IPS DF 19.7 (cell line): ENCODE measurements at places on chromosomes 4 and X.

DNA sequence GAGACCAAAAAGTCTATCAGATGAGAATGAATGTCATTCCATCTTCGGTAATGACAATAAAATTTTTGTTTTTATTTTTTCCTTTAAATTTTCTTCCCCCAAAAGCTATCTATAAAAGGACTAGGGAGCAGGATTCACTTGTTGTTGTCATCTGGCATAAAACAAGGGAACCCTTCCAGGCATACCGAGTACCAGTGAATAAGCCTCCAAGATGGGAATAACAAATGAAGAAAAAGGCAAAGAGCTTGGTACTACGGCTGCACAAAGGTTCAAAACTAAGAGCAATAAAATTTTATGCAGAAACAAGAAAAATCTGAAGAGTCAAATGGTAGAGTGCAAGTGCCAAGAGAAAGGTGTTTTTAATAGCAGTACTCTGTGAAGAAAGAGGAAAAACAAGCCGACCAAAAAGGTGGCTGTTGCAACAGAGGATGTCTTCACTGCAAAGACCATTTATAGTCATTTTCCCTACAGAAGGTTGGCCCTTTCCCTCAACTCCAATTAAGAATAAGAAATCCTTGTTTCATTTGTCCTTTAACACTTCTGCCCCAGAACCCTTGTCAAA lies 25.8 kb downstream of the PPP3CA start:
- no peak for DNase-seq

DNA sequence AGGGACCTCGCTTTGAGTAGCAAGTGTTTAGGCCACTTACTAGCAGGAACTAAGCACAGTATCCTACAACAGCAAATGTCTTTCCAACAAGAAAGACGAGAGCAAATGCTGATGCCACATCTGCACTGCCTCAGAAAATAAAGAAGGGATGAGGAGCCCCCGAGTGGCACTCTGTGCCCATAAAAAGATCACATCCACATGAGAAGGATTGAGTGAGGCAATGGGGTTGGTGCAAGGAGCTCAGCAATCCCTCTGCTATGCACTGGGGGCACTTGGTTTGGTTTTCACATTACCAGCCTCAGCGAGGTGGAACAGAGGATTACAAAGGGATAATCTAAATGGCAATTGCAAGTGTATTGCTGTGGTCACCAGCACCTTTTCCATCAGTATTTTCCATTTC lies 252.8 kb upstream of the SLC7A11 start:
- DNase-seq, result peak; percentile 38

DNA sequence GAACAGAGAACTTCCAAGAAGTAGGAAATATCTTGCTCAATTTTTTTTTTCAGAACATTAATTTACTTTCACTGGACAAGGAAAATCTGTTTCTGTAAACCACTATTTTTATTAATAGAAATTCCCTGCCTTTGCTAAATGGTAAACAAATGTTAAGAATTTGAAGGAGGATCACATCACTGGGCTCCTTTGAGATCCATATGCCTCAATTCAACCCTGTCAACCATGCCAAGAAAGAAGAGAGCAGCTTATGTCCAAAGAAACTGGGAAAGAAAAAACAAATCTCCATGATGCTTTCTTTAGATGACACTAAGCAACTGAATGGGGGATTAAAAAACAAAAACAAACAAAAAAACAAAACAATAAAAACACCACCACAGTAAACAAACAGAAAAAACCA lies 47.7 kb downstream of the LNX1 start:
- no peak for DNase-seq

- DNase-seq, result no peak
Observed at GRCh38 chr4:2395038-2395437, 23.4 kb downstream of the ZFYVE28 start.

DNA sequence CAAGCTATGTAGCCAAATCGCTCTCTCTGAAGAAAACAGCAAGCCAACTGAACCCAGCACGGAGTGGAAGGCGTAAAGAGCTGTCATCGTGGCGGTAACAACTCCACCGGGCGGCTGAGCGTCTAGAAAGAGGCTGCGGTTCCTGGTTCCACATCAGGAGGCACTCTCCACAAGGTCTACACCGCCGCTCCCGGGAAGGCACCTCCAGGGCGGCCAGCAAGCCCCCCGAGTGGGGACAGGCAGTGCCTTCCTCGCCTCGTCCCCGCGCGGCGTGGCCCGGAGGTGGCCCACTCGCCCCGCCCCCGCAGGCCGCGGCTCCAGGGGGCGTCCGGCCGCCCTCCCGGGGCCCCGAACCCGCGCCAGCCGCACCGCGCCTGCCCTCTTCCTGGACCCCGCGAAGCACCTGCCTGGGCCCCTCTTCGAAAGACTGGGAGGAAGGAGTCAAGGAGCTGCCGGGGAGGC lies 755 bp downstream of the KLHL8 start:
- no peak for DNase-seq

GRCh38 chrX:153910446-153910845 lies 6.0 kb downstream of the AVPR2 start:
- DNase-seq, result no peak

DNA sequence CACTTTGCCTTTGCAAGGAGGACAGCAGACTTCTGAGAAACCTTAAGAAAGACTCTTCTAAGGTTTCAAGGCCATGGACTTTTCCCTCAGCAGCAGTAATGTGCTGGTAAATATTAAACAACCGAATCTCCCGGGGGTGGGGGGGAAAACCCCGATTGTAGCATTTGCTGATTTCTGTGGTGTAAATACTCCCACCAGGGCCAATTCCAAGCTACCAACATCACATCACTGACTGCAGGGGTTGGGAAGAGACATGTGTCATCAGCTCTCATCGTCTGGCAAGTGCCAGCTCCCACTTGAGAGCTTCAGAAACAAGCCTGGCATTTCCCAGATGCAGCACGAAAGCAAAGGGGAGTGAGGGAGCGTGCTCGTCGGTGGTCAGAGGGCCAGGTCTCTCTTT lies 101.2 kb downstream of the BCOR start:
- no peak for DNase-seq

DNA sequence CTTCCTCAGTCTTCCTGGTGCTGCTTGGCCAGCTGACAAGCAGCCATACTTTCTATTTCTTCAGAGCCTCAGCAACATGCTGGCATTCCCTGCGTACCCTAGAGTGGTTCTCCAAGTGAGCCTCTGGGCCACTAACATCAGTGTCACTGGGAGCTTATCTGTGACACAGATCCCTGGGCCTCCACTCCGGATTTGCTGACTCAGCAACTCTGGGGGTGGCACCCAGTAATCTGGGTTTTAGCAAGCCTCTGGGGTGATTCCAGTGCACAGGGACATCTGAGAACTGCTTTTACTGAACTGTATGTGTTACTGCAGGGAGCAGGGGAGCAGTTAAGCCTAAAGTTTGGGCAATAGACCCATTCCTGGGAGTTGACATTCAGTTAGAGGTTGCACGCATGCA lies 28.2 kb upstream of the HMGB3 start:
- DNase-seq, result no peak

DNA sequence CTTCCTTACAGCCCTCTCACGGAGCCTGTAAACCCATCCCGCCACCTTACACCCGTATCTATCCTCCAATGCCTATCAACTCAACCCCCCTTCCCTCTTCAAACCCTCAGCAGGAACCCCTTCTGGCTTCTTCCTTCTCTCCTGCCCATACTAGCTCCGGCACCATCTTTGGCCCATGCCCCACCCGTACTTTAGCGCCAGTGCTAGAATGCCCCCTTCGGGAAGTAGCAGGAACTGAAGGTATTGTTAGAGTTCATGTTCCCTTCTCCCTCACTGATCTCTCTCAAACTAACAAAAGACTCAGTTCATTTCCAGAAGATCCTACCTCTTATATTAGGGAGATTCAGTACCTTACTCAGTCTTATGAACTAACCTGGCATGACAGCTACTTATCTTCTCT lies 2.7 kb upstream of the UGT2B15 start:
- DNase-seq, result no peak

- DNase-seq, result no peak
Observed at GRCh38 chr4:167424341-167425256, 190.3 kb upstream of the SPOCK3 start.

GRCh38 chr4:1725521-1725920 lies 4.2 kb downstream of the TACC3 start:
- DNase-seq, result no peak

GRCh38 chrX:110215411-110215810 lies 102.5 kb downstream of the AMMECR1 start:
- no peak for DNase-seq

- DNase-seq, result no peak
Observed at GRCh38 chr4:10856271-10856782, 171.8 kb upstream of the CLNK start.

- DNase-seq, result no peak
Observed at GRCh38 chrX:19137067-19137466, 14.8 kb upstream of the ADGRG2 start.

DNA sequence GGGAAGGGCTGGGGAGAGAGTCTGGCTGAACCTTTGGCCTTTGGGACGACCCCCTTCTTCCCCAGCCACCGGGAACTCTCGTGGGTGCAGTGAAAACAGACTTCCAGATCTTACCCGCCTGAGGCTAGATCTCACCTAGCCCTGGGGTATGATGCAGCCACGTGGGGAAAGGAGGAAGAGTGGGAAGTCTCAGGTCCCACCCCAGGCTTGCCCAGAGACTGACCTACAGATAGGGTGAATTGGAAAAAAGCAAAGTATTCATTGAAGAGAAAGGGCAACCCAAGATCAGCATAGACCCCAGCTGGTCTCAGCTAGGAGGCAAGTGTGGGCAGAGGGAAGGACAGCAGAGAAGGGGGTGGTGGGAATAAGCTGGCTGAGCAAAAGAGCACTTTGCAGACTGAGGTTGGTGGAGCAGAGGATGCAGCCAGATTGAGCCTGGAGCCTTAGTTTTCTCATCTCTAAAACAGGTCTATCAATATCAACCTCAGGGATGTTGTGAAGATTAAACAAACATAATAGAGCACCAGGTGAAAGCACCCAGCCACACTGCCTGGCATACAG lies 4.2 kb upstream of the EFNB1 start:
- no peak for DNase-seq

GRCh38 chr4:118772081-118772766 lies 63.7 kb downstream of the SEC24D start:
- DNase-seq, result no peak

GRCh38 chr4:68272860-68273259 lies 27.4 kb upstream of the TMPRSS11B start:
- peak; percentile 72 for DNase-seq

DNA sequence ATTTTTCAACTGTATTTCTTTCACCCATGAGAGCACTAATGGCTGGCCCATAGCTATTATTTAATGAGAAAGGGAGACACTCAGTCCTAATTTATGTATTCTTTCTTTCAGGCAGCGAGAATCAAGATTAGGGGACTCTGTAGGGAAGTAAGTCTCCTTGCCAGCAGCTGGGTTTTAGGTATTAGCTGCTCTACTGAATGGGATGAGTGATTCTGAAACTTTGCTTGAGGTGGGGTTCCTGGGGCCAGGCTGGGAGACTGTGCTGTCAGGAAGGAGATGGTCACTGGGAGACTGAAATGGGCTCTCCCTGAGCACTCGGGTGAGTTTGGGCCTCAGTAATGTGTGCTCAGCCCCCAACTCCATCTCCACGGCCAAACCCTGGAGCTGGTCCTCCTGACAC lies 78.7 kb downstream of the LNX1 start:
- DNase-seq, result no peak

DNA sequence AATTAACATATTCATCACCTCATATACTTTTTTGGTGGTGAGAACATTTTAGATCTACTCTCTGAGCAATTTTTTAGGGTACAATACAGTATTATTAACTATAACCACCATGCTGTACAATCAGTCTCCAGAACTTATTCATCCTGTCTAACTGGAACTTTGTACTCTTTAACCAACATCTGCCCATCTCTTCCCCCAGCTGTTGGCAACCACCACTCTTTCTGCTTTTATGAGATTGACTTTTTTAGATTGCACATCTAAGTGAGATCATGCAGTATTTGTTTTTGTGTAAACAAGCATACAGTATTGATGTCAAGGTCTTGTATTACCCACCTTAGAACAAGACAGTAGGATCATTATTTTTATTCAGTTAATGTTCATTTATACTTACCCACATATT lies 516.8 kb downstream of the RPA4 start:
- DNase-seq, result no peak

GRCh38 chrX:19842542-19842941 lies 44.9 kb downstream of the SH3KBP1 start:
- DNase-seq, result no peak

DNA sequence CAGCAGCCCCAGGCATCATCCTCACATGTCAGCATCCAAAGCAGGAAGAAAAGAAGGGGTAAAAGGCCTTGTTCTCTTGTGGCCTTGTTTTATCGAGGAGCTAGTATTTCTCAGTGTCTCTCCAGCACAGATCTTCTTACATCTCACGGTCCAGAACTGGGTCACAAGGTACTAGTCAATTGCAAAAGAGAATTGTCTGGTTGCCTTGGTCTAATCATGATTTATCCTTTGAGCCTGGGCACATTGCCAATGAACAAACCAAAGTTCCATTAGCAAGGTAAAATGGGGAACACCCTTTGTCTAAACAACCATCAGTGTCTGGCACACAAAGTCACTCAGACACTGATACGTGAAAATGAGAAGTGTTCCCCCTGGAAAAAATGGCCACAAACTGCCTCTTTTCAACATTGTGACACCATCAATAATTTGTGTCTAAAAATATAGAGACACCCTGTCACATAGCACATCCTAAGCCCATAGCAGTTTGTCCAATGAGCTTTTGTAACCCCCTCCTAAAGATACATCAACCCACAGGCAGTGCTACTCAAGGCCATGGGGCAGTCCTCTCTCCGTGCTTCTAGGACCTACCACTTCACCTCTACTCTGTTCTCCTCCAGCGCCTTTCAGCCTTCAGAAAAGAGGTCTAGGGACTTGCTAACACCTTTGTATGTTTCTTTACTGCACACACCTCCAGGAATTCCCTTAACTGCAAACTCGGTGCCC lies 534.4 kb downstream of the MID1IP1 start:
- no peak for DNase-seq

DNA sequence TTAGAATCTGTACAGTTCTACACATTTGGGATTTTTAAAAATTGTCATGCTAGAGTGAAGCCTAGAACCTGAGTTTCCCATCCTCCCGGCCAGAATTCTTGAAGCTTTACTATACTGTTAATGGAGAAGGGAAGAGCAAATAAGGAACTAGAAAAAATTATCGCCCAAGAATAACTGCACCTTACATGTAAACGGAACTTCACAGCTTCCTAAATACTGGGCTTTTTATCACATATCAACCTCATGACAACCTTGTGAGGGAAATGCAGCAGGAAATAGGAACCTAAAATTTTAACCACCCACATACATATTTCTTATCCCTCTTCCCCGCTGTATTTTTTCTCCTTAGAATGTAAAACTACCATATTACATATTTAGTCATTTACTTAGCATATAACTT lies 19.3 kb downstream of the ARHGEF9 start:
- no peak for DNase-seq

DNA sequence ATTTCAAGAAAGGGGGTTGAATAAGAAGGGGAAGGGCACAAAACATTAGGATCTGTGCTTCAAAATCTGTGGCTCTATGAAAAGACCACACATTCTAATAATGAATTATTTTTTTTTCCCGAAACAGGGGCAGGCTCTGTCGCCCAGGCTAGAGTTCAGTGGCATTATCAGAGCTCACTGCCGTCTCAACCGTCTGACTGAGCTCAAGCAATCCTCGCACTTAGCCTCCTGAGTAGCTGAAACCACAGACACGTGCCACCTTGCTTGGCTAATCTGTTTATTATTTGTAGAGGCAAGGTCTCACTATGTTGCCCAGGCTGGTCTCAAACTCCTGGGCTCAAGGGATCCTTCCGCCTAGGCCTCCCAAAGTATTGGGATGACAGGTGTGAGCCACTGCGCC lies 33.4 kb downstream of the ACSL1 start:
- DNase-seq, result no peak

- no peak for DNase-seq
Observed at GRCh38 chr4:85587952-85588351, 113.0 kb downstream of the ARHGAP24 start.
